Mammary microvascular endothelial cell (primary cell): ENCODE measurements at places on chromosomes 12 and 14. TPM values are rescaled to one million over a fixed set of nuclear protein-coding genes. Genes with fewer than 3 reads are reported as not detected.

Gene PLEKHH1
- 0.05 and 0.13 TPM in 2 replicates for total RNA-seq

Gene GPR135
- 0.74 and 0.93 TPM in 2 replicates for total RNA-seq

Gene DENND5B
- total RNA-seq = 7.6 and 11.3 TPM in 2 replicates

Gene ZFHX2
- under 0.01 and 0.69 TPM in 2 replicates for total RNA-seq

Gene LRP1-AS
- not detected in 2 replicates for total RNA-seq

Gene RARG
- total RNA-seq = 81.5 and 84.3 TPM in 2 replicates

Gene CDKL1
- 9.6 and 10.4 TPM in 2 replicates for total RNA-seq

Gene NOVA1
- 0.15 TPM in 1 of 2 replicates, not detected in the other for total RNA-seq

Gene P2RX2
- total RNA-seq = not detected in 2 replicates

Gene KRT1
- total RNA-seq = not detected in 2 replicates

Gene PLA2G1B
- not detected in 2 replicates for total RNA-seq

Gene EEA1
- 16.2 and 17.2 TPM in 2 replicates for total RNA-seq

Gene SELPLG
- 0.07 TPM in 1 of 2 replicates, not detected in the other for total RNA-seq

Gene COPZ1
- total RNA-seq = 138 and 171 TPM in 2 replicates

Gene TAS2R10
- 0.13 TPM in 1 of 2 replicates, not detected in the other for total RNA-seq

Gene PTHLH
- total RNA-seq = 0.94 TPM in 1 of 2 replicates, not detected in the other

Gene PTPN6
- total RNA-seq = 1.2 and 5.3 TPM in 2 replicates

Gene MOK
- total RNA-seq = 3.4 and 8.2 TPM in 2 replicates
